Activated T-cell treated with anti-CD3 and anti-CD28 coated beads, Interleukin-2, amount 50 U/mL, for 4 hours (primary cell): ENCODE measurements at places on chromosomes 16 and 17. TPM values are rescaled to one million over a fixed set of nuclear protein-coding genes. Genes with fewer than 3 reads are reported as not detected.
A peak's percentile ranks its signal among the peaks of the same experiment; 100 is the strongest.

- DNase-seq = no peak
Observed at GRCh38 chr17:846901-847843, 65.0 kb downstream of the MRM3 start.

DNA sequence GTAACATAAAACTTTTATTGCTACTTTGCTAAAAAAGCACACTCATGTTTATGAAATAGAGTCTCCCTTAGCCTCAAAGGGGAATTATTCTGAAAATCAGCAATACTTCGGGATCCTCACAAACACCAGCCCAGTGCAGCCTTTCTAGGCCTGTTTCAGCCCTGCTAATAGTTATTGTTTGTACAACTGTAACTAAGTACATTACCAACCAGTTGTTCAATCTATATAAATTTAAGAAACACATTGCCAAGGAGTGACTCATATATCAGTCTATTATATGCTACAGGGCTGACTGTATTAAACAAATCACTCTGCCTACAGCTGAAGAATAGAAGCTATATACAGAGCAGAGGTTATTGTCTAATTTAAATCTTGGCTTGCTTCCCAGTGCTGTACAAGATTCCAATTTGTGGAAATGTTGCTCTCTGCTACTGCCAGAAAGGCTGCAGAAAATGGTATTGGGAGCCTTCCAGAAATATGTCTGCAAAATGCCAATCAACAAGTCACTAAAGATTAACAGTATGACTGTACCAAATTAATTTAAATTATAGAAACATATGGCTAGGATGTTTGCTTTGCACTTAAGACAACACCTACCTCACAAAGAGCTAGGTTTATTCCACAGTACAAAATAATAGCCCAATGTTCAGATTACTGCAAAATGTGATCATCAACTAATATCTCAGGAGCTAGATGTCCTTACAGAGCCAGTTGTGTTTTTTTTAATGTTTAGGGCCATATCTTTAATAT lies 49.7 kb downstream of the TOX3 start:
- no peak for DNase-seq

DNA sequence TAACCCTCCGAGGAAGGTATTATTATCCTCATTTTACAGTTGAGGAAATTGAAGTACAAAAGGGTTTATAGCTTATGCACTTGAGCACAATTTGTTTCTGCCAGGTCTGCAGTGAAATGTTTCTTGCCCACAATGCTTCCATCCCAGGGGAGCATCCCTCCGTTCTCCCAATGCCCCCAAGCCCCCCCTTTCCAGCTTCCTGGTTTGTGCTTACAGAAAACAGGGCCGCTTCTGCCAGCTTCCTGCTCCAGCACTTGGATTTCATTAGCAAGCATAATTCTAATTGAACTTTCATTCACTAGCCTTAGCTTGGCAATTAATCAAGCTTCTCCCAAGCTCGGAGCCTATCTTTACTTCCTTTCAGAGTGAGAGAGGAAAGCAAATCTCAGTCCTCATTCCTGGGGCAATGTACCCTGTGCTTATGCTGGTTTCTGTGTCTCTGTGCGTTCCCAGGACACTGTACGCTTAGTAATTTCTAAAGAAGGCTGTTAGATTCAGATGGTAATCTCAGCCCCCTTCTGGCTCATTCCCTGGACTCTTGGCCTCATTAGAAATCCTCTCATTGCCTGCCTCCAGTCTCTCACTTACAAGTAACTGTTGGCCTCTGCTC lies 141.6 kb downstream of the HS3ST2 start:
- no peak for DNase-seq

GRCh38 chr16:78461496-78462287 lies 362.2 kb downstream of the WWOX start:
- DNase-seq = no peak

DNA sequence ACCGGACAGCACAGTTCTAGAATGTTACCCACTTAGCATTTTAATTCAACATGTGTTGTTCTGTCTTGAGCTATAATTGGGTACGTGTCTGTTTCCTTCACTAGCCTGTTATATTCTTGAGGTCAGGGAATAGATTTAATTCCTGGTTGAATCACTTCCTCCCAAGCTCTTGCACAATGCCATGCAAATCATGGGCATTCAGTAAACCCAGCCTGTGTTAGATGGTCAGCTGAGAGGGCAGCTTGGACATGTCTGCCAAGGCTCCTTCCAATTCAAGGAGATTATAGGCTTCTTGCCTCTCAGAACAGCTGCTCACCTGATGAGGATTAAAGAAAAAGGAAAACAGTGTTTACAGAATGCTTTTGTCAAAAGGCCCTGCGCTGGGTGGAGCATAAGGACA lies 12.6 kb downstream of the C1QTNF1 start:
- no peak for DNase-seq

GRCh38 chr17:4327606-4328005 lies 38.9 kb downstream of the UBE2G1 start:
- DNase-seq = no peak

GRCh38 chr17:81294512-81295030 lies 536 bp downstream of the SLC38A10 start:
- DNase-seq = no peak

- DNase-seq = no peak
Observed at GRCh38 chr17:41287050-41287449, 11.6 kb downstream of the KRTAP9-7 start.

DNA sequence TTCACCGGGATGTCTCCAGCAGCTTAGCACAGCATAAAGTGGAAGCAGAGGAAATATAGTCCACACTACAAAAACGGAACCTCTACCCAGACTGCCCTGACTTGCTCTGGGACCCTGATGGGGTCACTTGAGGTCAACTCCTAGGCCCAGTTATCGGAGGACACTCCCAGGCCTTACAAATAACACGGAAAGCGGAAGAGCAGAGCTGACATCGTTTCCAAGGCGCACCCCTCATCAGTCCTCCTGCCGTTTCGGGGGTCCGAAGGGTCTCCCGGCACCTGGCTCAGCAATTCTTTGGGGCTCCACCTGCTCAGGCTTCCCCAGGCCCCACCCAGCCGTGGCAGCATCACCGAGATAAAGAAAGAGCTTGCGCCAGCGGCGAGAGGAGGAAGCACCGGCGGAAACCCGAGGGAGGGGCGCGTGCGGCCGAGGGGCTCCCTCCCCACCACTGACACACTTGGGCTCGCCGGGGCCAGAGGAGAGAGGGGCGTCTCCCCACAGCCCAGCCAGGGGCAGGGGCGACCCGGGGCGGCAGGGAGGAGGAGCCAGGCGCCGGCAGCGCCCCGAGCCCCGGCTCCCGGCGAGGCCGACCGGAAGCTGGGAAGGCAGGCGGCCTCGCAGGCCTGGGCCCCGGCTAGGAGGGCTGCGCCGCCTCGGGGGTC lies 727 bp downstream of the CORO7 start:
- peak; percentile 40 for DNase-seq

DNA sequence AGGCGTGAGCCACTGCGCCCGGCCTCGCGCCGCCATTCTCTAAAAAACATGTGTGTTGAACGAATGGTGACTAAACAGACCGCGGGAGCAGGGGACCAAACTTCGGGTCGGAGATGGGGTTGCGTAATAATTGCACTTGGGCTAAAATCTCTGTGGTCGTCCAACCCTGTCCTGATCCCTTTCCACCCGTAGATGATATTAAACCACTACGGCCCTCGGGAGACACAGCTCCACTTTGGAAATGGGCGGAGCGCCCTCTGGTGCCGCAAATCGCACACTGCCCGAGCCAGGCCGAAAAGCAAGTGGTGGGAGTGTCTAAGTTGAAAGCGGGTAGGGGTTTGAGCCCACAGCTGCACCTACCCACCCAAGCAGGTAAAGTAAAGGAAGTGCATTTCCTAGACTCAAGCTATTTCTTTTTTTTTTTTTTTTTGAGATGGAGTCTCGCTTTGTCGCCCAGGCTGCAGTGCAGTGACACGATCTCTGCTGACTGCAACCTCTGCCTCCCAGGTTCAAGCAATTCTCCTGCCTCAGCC lies 17.0 kb downstream of the CAVIN1 start:
- DNase-seq = peak; percentile 86

DNA sequence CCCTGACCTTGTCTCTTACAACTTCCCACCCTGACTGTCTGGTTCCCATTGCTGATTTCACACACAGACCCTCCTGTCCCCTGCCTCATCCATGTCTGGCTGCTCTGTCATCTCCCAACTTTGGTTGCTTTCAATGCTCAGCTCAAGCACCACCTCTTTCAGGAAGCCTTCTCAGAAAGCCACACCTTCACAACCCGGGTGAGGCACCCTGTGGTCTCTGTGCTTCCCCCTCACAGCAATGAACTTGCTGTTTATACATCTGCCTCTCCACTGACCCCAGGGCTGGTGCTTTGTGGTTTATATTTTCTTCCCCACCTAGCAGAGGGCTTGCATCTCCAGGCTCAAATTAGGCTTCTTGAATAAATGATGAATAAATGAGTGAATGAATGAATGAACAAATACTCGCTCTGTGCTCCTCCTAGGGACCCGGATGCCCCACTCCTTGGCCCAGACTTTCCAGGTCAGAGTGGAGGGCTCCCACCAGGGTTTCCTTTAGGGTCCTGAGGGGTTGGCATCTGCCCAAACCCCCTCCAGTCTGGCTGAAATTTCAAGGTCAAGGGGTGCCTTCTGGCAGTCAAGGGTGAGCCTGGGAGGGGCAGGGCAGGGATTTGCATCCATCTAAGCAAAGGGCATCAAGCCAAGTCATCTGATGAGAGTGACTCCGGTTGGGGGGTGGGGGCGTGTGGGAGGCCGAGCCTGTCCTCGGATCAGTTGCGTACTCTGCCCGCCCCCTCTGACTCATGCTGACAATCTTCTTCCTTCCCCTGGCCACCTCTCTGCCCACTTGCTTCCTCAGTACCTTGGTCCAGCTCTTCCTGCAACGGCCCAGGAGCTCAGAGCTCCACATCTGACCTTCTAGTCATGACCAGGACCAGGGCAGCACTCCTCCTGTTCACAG lies at the start of gene ITGAX:
Gene ITGAX, plus strand, starts transcription at position 783 of the 898 bp plus-strand sequence. Its CDS starts 79 bp downstream, at position 862.
- DNase-seq = peak; percentile 28

DNA sequence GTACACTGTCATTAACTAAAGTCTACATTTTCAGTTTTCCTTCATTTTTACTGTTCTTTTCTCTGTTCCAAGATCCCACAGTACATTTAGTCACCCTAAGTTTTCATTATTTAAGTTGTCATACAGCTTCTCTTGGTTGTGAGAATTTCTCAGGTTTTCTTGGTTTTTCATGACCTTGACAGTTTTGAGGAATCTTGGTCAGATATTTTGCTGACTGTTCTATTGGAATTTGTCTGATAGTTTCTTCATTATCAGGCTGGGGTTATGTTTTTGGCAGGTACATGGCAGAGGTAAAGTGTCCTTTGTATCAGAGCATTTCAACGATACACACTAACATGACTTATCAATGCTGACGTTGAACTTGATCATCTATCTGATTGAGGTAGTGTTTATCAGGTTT lies 19.6 kb downstream of the MBTD1 start:
- no peak for DNase-seq

- DNase-seq = no peak
Observed at GRCh38 chr16:2831203-2831602, 1.1 kb downstream of the ZG16B start.

DNA sequence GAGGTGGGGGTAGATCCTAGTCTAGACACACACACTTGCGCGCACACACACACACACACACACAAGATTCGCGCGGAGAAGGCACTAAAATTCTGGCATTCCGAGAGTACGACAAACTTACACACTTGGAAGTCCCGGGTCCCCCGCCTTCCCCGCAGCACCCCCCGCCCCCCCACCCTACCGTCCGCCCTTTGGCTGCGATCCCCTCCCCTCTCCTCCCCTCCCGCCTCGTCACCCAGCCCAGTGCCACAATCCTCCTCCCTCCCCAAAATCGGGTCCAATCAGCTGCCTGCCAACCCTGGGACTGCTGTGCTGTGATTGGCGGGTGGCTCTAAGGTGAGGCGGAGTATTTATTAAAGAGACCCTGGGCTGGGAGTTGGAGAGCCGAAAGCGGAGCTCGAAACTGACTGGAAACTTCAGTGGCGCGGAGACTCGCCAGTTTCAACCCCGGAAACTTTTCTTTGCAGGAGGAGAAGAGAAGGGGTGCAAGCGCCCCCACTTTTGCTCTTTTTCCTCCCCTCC lies at the start of gene SOX9:
Gene SOX9, plus strand, starts transcription at position 379 of the 522 bp plus-strand sequence. CDS start 372 bp downstream, outside the sequence.
- no peak for DNase-seq

DNA sequence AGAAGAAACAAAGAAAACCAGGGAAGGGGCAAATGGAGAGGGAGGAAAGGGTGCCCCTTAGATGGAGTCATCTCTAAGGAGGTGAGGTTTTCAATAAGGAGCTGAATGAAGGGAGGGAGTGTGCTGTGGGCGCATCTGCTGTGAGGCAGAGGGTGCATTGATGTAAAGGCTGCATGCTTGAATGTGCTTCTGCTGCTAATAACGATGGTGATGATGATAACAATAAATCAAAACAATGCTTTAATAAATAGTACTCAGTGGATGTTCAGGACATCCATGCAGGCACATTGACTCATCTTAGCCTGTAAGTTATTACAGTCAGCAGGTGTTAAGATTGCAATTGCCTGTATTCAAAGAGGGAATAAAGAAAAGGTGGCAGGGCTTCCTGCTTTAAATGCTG lies 87.8 kb downstream of the SHISA6 start:
- DNase-seq = no peak

- DNase-seq = peak; percentile 47
Observed at GRCh38 chr17:8163978-8164814, 1.4 kb upstream of the VAMP2 start.

GRCh38 chr17:71237903-71238538 lies 882.8 kb upstream of the SOX9 start:
- no peak for DNase-seq

- no peak for DNase-seq
Observed at GRCh38 chr16:81779536-81780320, 637 bp downstream of the PLCG2 start.

GRCh38 chr17:64164596-64165285 lies 34.8 kb upstream of the ERN1 start:
- DNase-seq = no peak

GRCh38 chr16:57284209-57284951 lies at the start of gene PLLP:
PLLP (minus strand) TSS chr16:57284672; CDS start chr16:57284540, 132 bp downstream.
- peak; percentile 24 for DNase-seq

- DNase-seq = no peak
Observed at GRCh38 chr16:3054965-3055733, 8.8 kb downstream of the MMP25 start.

- no peak for DNase-seq
Observed at GRCh38 chr17:1481736-1482135, 10.8 kb downstream of the MYO1C start.

Gene TEKT3
- 0.23 TPM for total RNA-seq

Gene MT2A
- total RNA-seq = 301 TPM

Gene CRHR1
- total RNA-seq = not detected

Gene LRRC75A
- 0.87 TPM for total RNA-seq

Gene SMIM36
- not detected for total RNA-seq

Gene KRTAP2-2
- total RNA-seq = not detected

Gene RAB26
- not detected for total RNA-seq

Gene RNU2-1
- 1,905 TPM for total RNA-seq

Gene TRIM47
- total RNA-seq = 14.5 TPM

Gene SBK1
- 1.5 TPM for total RNA-seq

Gene ASGR1
- total RNA-seq = 0.63 TPM

Gene TP53TG3F
- not detected for total RNA-seq
